Ovary (tissue), 10 donors: ENCODE measurements at places on chromosomes 2 and 18. TPM values are rescaled to one million over a fixed set of nuclear protein-coding genes. Genes with fewer than 3 reads are reported as not detected.

The RFX8 gene
- polyA plus RNA-seq: 0.05 TPM

The HOXD4 gene
- polyA plus RNA-seq: 8.3 TPM

The INPP5D gene
- polyA plus RNA-seq: 4.3 TPM

GRCh38 chr2:159551806-159552205 is 64.5 kb downstream of the BAZ2B start:
- no peaks in the 10 kb centered on the region for H3K36me3 ChIP-seq
- DNase-seq: no peak
- no peaks in the 10 kb centered on the region for H3K27me3 ChIP-seq
- no peaks in the 10 kb centered on the region for H3K4me1 ChIP-seq
- H3K27ac ChIP-seq: no peak overlapping the region

DNA sequence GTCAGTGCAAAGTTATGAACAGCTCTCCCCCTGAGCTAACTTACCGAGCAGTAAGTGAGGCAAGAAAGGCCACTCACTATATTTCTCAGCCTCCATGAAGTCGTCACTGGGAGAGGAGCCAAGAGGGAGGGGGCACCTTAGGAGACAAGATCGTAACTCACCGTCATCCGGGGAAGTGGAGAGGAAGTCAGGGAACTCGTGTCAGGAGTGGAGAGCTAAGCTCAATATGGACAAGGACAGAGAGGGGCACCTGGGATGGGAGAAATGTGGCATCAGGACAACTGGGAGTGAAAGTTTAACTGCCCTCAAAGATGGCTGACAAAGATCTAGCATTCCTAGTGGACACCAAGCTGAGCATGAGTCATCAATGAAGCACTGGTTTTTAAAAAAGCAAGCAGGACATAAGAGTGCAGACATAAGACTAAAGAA is 37.1 kb downstream of the BCL11A start:
- no peak for DNase-seq
- H3K27me3 ChIP-seq: no peaks in the 10 kb centered on the region
- H3K36me3 ChIP-seq: no peaks in the 10 kb centered on the region
- H3K27ac ChIP-seq: no peak overlapping the region
- H3K4me1 ChIP-seq: no peaks in the 10 kb centered on the region
- no peak overlapping the region for H3K4me3 ChIP-seq

DNA sequence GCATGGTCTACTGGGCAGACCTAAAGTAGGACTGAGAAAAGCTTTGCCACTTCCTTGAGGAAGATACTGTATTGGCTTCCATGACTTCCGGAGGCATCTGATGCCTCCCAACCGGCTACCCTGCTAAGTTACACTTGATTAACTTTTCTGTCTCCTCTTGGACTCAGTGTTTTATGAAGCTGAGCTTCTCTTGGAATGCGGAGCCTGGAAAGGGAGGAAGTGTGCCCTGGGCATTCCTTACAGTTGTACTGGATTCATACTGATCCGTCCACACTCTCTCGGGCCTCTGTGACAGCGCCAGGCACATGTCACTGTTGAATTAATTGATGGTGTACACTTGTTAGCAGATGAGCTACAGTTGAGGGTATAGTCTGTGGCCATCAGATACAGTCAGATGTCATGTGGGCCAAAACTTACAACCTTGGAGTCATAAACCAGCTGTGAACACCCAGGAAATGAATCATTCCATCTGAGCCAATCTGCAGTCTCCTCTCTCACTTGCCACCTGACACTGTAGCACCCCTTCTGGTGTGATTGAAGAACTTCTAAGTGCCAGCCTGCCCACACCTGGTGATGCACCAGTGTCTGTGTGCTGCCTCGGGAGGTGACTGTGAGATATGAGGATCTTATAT is 122.5 kb downstream of the FHOD3 start:
- H3K27me3 ChIP-seq: no peaks in the 10 kb centered on the region
- H3K27ac ChIP-seq: peak overlapping the region; percentile 24
- H3K36me3 ChIP-seq: no peaks in the 10 kb centered on the region
- DNase-seq: no peak
